NCI-H1694 treated with DMSO at 0.1 percent for 48 hours (cell line): ENCODE measurements at places on chromosomes 6 and 20.

GRCh38 chr6:149054559-149055194 is 262.8 kb upstream of the TAB2 start:
- no peak for DNase-seq

- no peak for DNase-seq
Observed at GRCh38 chr6:139475241-139475640, 100.8 kb upstream of the CITED2 start.

DNA sequence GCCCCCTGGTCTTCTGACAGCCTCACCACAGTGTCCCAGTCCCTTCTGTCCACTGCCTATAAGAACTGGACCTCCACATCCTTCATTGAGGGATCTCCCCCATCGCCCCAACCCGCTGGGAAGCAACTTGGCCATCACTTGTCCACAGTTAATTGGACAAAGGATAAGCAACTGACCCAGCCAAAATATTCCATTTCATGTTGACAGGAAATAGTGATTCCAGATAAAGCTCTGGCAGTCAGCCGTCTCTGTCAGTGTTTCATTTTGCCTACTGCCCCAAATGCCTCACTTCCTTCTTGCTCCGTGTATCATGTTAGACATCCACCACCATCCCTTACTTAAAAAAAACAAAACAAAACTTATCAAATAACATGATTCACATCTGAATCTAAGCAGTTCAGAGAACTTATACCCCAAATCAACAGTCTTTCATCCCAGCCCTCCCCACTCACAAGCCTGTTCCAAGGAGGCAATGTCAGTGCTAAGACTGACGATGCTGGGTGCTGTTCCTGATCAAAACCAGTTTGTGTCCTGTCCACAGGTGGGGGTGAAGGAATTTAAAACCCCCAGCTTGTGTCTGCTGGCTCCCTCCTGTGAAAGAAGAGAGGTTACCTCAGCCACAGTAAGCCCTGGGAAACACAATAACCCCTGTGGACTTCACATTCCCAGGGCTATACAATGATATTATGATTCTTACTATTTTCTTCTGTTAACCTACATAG is 162.5 kb downstream of the WDR27 start:
- DNase-seq = no peak

DNA sequence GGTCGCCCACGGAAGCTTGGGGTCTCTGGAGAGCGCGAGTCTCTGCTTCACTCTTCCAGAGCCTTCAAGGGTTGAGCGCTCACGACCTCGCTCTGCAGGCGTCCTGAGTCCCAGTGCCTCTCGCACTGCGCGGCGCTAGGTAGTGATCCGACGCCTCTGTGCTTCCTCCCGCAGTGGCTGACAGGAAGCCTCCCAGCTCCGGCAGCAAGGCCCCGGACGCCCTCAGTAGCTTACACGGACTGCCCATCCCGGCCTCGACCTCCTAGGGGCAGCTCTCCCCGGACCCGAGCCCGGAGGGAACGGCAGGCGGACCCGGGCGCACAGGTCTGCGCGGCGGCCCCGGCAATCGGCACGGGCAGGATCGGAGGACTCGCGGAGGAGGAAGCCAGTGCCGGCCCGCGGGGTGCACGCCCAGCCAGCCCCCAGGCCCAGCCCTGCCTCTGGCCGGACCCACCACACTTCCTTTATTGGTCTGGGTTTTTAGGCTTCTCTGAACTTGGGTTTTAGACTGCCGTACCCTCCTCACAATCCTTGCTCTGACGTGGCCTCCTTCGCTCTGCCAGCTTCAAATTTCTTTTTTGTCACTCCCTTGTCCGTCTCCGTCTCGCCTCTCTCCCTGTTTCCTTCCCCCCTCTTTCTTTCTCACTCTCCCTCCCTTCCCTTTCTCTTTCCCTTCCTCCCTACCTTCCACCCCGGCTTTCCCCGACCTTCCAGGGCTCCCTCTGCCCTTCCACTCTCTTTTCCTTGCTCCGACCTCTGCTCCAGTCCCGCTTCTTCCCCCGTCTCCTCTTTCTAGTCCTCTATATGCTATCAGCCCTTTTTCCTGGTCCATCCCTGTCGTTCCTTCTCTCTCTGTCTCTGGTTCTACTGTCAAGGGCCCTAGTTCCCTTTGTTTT is 9.1 kb downstream of the PAX1 start:
- no peak for DNase-seq

- DNase-seq = peak; percentile 14
Observed at GRCh38 chr6:89952686-89953085, 58.4 kb downstream of the GJA10 start.

- DNase-seq = no peak
Observed at GRCh38 chr6:116624036-116624805, 7.9 kb downstream of the RSPH4A start.

DNA sequence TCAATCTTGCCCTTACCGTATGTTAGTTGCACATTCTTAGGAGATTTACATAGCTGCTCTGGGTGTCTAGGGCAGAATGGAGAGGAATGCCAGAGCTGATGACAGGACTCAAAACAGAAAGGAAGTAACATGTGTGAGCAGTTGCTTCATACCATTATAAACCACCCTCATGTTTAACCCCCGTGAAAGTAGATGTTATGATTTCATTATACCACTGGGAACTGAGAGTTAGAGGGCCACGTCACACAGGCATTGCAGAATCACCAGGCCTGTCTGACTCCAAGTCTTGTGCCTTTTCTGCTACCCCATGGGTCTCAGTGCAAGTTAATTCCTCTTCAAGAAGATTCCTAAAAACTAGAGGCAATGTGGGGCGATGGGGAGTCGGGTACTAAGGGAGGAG is 23.5 kb upstream of the SIM1 start:
- no peak for DNase-seq

GRCh38 chr6:169243661-169244060 is 10.0 kb downstream of the THBS2 start:
- DNase-seq = no peak
